ENCODE measurements at places on chromosomes 1 and 21.
A peak's percentile ranks its signal among the peaks of the same experiment; 100 is the strongest.

- DNase-seq = no peak
Measured at GRCh38 chr1:228273720-228274451, 66.0 kb downstream of the OBSCN start.

DNA sequence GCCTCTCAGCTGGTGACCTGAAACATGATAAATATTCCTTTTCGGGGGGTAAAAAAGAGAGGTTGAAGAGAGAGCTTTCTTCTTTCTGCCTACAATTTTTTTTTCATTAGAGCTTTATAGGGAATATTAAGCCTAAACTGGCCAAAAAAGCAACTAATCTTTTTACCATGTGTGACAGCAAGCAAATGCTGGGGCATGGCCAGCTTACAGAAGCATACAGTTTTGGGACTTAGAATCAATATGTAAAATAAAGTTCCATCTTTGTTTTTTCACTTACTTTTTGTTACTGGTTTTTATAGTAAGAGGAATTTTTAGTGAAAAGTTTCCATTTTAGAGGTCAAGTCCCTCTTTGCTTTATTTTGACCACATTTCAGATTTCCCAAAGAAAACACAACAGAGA is 301.2 kb upstream of the DEPDC1 start:
- no peak for DNase-seq

GRCh38 chr1:111754984-111755330 is 744 bp upstream of the DDX20 start:
- DNase-seq = no peak

GRCh38 chr21:16194788-16195537 is 465.2 kb downstream of the USP25 start:
- DNase-seq = no peak

DNA sequence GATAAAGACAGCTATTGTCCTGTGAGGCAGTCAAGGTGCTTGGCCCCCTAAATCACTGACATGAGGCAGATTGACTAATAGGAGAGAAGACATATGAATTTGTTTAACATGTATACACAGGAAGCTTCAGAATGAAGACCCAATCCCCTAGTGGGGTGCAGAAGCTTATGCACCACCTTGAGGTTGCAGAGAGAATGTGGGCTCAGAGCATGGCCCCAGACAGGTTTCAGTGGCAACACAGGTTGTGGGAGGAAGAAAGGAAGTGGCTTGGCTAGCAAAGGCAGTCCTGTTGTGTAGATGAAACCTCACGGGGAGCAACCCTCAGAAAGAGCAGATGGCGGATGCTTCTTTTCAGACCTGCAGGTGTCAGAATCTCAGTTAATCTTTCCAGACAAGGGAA is 37.0 kb upstream of the PARP1 start:
- peak; percentile 31 for DNase-seq

DNA sequence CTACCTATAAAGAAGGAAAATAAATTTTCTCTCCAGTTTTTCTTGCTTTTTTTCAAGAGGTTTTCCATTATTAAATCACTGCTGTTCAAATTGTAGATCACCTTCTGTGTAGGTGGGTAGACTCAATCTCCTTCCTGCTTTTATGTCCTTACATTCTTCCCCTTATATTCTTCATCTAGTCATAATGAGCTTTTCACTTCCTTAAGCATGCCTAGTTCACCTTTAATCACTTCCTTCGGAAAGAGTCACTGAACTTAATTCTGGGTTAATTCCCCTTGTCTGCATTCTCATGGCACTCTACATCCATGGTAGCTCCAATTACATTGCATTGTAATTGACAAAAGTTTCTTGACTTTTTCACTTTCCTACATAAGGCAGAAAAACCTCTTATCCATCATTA is 6.1 kb upstream of the FAM177B start:
- no peak for DNase-seq

GRCh38 chr1:206772243-206772937 is at the start of gene IL10:
IL10 (minus strand) TSS chr1:206772494; CDS start chr1:206772435, 59 bp downstream.
- no peak for DNase-seq

GRCh38 chr1:204828352-204828850 is 42.3 kb upstream of the NFASC start:
- DNase-seq = no peak

DNA sequence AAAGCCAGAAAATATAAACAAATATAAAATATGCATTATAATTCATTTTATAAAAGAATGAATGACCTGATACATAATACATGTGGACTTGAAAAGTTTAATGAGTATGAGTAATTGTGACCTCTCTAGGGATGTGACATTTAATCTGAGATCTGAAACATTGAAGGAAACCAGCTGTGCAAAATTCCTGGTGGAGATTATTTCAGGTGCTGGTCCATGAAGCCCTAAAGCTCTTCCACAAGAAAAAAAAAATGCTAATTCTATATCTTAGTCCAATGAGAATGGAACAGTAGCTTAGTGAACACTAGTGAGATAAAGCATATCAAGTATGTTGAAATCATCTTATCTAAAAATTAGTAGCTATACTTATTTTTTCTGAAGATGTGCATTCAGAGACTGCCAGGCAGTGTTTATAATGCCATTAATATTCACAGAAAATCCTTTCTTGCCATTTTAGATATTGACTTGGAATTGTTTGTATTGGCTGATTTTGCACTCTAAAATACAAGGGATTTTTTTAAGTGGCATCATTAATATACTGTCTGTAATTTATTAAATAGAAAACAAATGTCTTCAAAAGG is 1485.9 kb downstream of the PLA2G4A start:
- DNase-seq = no peak

- no peak for DNase-seq
Measured at GRCh38 chr21:46212721-46213484, 15.7 kb downstream of the LSS start.

DNA sequence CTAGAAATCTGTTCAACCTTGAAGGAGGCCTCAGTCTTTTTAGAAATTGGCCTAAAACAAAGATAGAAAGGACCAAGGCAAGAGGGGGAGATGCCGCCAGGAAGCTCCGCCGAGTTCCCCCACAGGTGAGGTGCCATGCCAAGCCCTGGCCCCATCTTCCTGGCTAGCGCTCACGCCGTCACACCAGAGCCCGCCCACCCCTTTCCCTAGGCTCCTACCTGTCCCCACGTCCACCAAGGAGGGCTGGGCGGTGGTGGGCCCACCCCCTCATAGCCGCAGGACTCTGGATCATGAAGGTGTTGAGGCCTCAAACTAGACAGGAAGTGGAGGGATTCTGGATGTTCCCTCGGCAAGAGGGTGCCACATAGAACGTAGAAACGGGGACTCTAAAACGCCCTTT is 15.5 kb upstream of the CCDC27 start:
- no peak for DNase-seq

DNA sequence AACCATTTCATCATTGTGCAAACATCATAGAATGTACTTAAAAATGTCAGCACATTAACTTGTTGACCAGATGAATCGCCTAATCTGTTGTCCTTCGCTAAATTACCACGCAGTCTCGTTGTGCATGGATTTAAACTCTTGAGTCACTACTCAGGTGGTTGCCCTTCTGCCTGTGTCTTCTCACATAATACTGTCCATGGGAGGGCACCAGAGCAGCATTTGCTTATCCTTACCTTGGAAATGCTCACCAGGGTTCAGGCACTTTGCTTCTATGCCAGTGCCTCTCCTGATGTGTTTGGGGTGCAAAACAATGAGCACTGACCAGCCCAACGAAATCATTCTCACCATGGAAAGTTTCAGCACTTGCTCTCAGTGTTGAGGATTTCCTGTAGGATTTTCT is 559.9 kb downstream of the RWDD3 start:
- DNase-seq = no peak

GRCh38 chr1:51621161-51621560 is 4.3 kb downstream of the OSBPL9 start:
- no peak for DNase-seq

- no peak for DNase-seq
Measured at GRCh38 chr1:60668585-60668984, 413.8 kb upstream of the NFIA start.

GRCh38 chr1:74357150-74357549 is 122.0 kb downstream of the TNNI3K start:
- DNase-seq = no peak

GRCh38 chr1:65911679-65912078 is 119.0 kb downstream of the PDE4B start:
- DNase-seq = no peak

GRCh38 chr1:25219661-25220251 is 12.5 kb downstream of the SYF2 start:
- DNase-seq = no peak

GRCh38 chr1:53145942-53146708 is 3.7 kb upstream of the SLC1A7 start:
- DNase-seq = no peak

- no peak for DNase-seq
Measured at GRCh38 chr21:43835050-43835449, 30.0 kb upstream of the AGPAT3 start.

DNA sequence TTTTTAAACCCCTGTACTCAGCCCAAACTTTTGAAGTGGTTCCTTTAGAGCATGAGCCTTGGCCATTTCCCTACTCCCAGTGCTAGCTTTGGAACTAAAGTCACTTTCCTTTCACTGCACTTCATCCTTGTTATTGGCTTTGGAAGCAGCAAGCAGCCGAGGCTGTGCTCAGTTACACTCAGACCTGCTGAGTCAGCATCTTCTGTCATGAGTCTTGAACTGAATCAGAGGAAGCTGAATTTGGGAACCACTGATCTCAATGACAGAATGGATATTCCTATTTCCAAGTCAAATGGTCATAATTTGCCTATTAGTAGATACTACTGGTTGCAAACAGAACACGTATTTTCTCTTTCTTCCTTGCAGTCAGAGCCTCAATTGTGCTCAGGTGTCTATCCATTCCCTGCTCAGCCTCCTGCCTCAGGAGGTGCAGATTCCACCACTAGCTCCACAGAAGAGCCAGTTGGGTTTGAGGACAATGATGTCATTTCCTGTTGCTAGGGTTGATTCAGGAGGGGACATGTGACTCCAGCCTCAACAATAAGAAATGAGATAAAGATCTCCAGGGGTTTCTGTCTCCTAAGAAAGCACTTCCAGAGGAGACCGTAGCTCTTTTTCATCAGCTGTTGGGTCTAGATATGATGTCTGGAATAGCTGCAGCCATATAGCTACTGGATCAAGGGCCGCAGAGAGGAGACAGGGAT is 44.9 kb upstream of the NTPCR start:
- no peak for DNase-seq

DNA sequence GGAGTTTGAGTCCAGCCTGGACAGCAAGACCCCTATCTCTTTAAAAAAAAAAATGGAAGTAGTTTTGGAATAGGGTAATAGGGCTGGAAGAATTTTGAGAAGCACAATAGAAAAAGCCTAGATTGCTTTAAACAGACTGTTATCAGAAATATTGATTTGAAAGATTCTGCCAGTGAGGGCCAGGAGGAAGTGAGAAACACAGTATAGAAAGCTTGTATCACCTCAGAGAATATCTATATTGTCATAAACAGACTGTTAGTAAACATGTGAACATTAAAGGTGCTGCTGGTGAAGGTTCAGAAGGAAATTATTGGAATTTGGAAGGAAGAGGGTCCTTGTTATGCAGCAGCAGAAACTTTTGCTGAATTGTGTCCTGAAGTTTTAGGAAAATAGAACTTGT is 24.8 kb upstream of the PSEN2 start:
- DNase-seq = no peak

- DNase-seq = no peak
Measured at GRCh38 chr1:65388908-65389695, 31.4 kb upstream of the LEPR start.

- no peak for DNase-seq
Measured at GRCh38 chr1:210541680-210542358, 213.1 kb downstream of the HHAT start.

DNA sequence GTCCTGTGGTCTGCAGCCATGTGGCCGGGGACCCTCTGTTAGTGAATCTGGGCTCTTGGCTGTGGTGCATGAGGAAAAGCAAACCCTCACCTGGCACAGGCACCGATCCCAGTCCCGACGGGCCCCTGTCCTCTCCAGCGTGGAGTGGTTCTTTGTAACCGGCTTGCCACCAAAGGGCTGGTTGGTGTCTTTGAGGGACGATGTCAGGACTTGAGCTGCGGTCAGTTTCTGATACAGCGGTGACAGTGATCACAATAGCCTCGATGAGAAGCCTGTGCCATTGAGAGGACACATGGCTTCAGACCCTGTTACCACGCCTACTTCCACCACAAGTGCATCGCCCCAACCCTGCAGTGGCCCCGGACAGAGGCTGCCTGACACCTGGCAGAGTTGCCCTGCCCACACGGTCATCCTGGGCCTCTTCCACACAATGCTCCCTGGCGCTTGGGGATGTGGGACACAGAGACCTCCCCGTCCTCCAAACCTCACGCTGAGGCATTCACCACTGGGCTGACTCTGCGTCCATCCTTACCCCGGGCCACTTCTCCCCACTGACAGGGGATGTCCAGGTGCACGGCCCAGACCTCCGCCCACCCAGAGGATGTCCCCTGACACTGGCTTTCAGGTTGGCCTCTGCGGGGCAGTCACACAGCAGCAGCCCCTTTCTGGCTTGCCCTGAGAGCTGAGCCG is 18.8 kb upstream of the ACTRT2 start:
- no peak for DNase-seq

DNA sequence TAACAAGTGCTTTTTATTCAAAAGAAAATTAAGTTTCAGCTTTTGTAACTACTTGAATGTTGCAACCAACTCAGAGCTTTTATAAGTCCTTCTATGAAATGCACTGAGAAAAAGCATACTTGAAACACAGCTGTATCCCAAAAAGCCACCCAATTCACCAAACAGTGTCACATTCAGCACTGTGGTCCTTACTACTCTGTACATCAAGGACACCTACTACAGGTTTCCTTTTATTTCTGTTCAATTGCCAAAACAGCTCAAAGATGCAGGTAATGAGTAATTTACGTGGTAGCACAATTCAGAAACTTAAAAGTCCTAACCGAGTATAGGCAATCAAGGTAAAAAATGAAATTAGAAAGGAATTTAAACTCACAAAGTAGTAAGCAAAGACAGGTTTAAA is 2.5 kb downstream of the EIF4G3 start:
- DNase-seq = no peak

GRCh38 chr21:33660406-33660805 is 18.1 kb downstream of the ITSN1 start:
- no peak for DNase-seq

DNA sequence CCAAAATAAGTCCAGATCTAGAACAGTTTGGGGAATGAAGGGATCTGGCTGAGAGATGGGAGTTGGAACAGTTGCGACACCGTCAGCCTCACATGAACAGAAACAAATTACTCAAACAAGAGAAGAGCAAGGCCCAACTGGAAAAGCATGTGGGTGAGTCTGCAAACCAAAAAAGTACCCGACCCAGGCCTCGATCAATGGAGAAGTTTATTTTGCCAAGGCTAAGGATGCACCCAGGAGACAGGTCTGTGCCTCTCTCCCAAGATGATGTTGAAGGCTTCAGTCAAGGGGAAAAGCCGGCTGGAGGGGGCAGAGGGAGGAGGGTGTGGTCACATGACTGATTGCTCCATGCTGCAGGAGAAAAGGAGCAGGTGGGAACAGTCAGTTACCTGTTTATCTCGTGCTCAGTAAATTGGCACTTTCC is 42.3 kb downstream of the KRTAP10-1 start:
- DNase-seq = no peak

GRCh38 chr1:6509919-6510291 is 18.4 kb upstream of the PLEKHG5 start:
- no peak for DNase-seq

- DNase-seq = no peak
Measured at GRCh38 chr1:85360730-85361493, 84.5 kb upstream of the BCL10 start.

- DNase-seq = no peak
Measured at GRCh38 chr1:157047062-157047410, 1.5 kb upstream of the ARHGEF11 start.

GRCh38 chr1:233905416-233906051 is 1.1 kb downstream of the SLC35F3 start:
- no peak for DNase-seq

All from stimulated activated CD8-positive, alpha-beta memory T cell treated with anti-CD3 and anti-CD28 coated beads, Interleukin-2, amount 100 ng/mL, for 1 hour (primary cell).